ENCODE measurements at places on chromosomes 16 and 17. TPM values are rescaled to one million over a fixed set of nuclear protein-coding genes. Genes with fewer than 3 reads are reported as not detected.

The NGFR gene
- total RNA-seq, result 10.7 TPM

DNA sequence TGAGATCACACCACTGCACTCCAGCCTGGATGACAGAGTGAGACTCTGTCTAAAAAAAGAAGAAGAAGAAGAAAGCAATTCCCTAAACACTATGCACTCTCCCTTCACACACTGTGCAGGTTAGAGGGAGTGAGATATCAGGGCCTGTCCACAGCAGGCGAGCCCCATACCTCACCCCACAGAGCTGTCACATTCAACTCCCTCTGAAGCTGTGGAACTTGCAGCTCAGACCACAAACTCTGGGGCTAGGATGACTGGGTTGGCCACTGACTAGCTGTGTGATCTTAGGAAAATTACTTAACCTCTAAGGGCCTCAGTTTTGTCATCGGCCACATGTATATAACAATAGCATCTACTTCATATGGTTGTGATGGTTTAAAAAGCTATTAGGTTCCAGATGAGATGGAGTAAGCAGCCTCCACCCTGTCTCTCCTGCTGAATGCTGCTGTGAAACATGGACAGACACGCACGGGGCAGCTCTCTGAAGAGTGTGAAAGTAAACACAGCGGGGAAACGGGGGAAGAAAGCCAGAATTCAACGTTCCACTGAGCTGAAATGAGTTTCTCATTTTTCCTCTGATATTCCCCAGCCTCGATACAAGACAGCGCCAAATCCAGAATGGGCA, 13.6 kb upstream of the PYY start:
- H3K27ac ChIP-seq, result no peak overlapping the region
- no peak for DNase-seq
- H3K27me3 ChIP-seq, result no peaks in the 10 kb centered on the region

The TRIM47 gene
- 6.9 TPM for total RNA-seq

The PIRT gene
- total RNA-seq, result not detected

- peaks cover 8% of the 10 kb centered on the region for H3K4me1 ChIP-seq
- no peaks in the 10 kb centered on the region for H3K27me3 ChIP-seq
- H3K27ac ChIP-seq, result peak overlapping the region; percentile 83
Measured at GRCh38 chr16:10514369-10515055, 65.9 kb downstream of the EMP2 start.

DNA sequence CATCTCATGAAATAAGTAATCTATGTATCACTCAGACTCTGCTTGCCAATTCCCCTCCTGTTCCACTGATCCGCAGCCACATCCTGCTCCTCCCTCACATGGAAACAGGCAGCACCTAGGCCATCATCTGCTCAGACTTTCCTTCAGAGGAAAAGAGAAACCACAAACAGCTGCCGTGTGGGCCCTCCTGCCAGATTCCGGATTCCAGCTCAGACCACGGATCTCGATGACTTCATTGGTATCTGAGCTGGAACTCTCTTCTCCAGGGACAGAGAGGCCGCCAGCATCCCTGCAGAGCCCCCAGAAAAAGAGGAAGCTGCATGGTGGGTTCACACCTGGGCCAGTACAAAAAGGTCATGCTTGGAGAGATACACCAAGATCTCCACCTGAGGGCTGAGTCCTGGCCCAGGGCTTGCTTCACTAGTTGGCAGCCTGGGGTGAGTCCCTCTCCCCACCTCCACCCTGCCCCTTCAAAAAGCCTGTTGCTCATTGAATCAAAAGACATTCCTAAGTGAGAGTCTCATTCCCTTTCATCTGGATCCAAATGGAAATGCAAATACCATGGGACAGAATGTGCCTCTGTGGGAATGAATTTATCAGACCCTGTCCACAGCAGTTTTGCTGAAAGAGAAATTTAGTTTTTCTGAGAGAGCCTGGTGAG, 47.2 kb downstream of the HOXB1 start:
- DNase-seq, result no peak
- H3K36me3 ChIP-seq, result no peaks in the 10 kb centered on the region
- H3K4me1 ChIP-seq, result no peaks in the 10 kb centered on the region
- no peaks in the 10 kb centered on the region for H3K27me3 ChIP-seq
- H3K4me3 ChIP-seq, result no peak overlapping the region

GRCh38 chr17:73423159-73423715, 111.4 kb upstream of the CDC42EP4 start:
- H3K36me3 ChIP-seq, result no peaks in the 10 kb centered on the region
- no peak for DNase-seq
- H3K27ac ChIP-seq, result no peak overlapping the region
- no peaks in the 10 kb centered on the region for H3K4me1 ChIP-seq
- no peaks in the 10 kb centered on the region for H3K27me3 ChIP-seq
- no peak overlapping the region for H3K4me3 ChIP-seq

The CDK5RAP3 gene
- total RNA-seq, result 44.6 TPM

- DNase-seq, result no peak
- H3K4me3 ChIP-seq, result no peak overlapping the region
- H3K27me3 ChIP-seq, result no peaks in the 10 kb centered on the region
- no peaks in the 10 kb centered on the region for H3K36me3 ChIP-seq
- peak overlapping the region; percentile 93 for H3K27ac ChIP-seq
- H3K4me1 ChIP-seq, result peaks cover 27% of the 10 kb centered on the region
Measured at GRCh38 chr17:64084940-64085649, 44.8 kb downstream of the ERN1 start.

The CMTM2 gene
- 1.1 TPM for total RNA-seq

The SOST gene
- not detected for total RNA-seq

DNA sequence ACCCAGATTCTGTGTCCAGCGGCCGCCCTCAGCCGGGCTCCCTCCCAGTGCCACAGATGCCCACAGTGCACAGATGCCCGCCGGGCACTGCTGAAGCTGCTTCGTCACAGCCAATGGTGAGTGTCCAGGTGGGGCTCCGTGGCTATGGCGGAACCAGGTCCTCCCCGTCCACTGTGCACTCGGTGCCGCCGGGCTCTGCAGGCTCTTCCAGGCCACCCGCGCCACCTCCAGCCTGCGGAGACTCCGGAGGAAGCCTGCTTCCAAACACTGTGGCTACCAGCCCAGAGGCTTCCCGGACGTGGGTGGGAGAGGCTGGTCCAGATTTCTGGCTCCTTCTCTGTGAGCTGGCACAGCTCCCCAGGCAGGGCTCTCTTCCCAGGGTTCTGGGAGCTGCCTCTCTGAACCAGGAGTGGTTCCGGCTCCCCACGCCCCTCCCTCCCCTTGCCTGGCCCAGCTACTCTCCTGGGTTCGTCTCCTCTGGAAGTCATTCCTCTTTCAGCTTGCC, 2.8 kb upstream of the PYCR1 start:
- no peaks in the 10 kb centered on the region for H3K27me3 ChIP-seq
- DNase-seq, result no peak
- no peaks in the 10 kb centered on the region for H3K36me3 ChIP-seq
- no peak overlapping the region for H3K4me3 ChIP-seq
- peaks cover 10% of the 10 kb centered on the region for H3K4me1 ChIP-seq

DNA sequence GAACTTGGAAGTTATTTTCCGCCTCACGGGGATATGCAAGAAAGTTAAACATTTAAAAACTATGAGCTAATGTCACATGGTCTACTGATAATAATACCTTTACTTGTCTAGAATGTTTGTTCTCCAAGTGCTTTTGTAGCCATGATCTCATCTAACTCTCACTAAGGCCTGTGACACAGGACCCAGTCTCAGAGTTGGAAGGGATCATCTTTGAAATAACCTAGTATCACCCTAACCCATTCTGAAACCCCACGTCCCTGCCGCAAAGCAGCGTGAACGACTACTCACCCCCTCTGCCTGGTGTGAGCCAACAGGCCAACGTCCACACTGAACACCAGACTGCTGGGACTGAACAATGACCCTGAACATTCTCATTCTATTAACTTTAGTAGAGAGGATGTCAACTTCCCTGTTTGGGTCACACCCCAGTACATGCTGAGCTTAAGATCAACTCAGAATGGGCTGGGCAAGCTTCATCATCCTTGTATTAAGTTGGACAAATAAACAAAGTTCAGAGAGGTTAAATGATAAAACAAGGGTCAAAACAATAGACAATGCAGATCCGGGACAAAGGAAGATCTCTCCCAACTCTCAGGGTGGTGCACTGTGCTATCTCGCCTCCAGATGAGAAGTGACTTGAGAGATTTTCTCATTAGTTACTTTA, 54.8 kb upstream of the BCAR1 start:
- peak; percentile 48 for DNase-seq
- no peaks in the 10 kb centered on the region for H3K27me3 ChIP-seq
- H3K36me3 ChIP-seq, result peaks cover 2% of the 10 kb centered on the region
- peaks cover 18% of the 10 kb centered on the region for H3K4me1 ChIP-seq

The MAF gene
- total RNA-seq, result 20.9 TPM

The SLC9A5 gene
- 0.05 TPM for total RNA-seq

GRCh38 chr17:52158450-52159042, at the start of gene CA10:
TSS of gene CA10 (minus strand) at chr17:52158714.
- DNase-seq, result no peak
- peaks cover 11% of the 10 kb centered on the region for H3K27me3 ChIP-seq
- H3K36me3 ChIP-seq, result no peaks in the 10 kb centered on the region
- H3K4me3 ChIP-seq, result no peak within 1 kb of the TSS
- H3K4me1 ChIP-seq, result no peaks in the 10 kb centered on the region
- H3K27ac ChIP-seq, result no peak within 1 kb of the TSS

GRCh38 chr16:1963806-1964505, 670 bp downstream of the RPS2 start:
- DNase-seq, result peak; percentile 61
- no peaks in the 10 kb centered on the region for H3K36me3 ChIP-seq
- peak overlapping the region; percentile 66 for H3K4me3 ChIP-seq
- peak overlapping the region; percentile 89 for H3K27ac ChIP-seq

The KRTAP3-2 gene
- not detected for total RNA-seq

The TMEM132E gene
- 1.2 TPM for total RNA-seq

DNA sequence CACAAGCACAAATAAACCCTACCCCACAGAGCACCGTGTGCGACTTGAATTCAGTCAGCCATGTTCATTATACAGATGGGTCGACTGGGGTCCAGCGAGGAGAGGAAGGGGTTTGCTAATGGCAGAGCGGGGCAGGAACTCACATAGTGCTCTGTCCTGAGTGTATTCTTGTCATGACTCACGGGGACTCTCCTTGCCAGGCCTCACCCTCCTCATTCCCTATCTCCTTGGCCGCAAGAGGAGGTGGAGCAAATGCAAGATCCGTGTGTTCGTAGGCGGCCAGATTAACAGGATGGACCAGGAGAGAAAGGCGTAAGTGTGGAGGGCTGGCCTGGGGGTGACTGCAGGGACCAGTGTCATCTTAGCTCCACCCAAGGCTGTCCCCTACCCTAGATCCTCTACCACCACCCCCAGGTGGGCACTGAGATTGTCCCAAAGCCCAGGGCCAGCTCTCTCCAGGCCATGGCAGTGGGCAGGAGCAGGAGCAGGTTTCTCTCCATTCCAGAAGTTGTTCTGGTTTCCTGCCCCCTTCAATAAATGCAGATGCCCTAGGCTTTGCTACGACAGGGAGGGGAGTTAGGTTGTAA, 29.4 kb downstream of the SLC12A3 start:
- H3K4me3 ChIP-seq, result no peak overlapping the region
- H3K4me1 ChIP-seq, result no peaks in the 10 kb centered on the region
- H3K27me3 ChIP-seq, result no peaks in the 10 kb centered on the region

GRCh38 chr17:61404913-61405685, 5.5 kb downstream of the TBX2 start:
- peaks cover 12% of the 10 kb centered on the region for H3K27me3 ChIP-seq
- H3K36me3 ChIP-seq, result no peaks in the 10 kb centered on the region
- peaks cover 10% of the 10 kb centered on the region for H3K4me1 ChIP-seq
- peak overlapping the region; percentile 41 for H3K27ac ChIP-seq
- DNase-seq, result no peak
- peak overlapping the region; percentile 22 for H3K4me3 ChIP-seq

DNA sequence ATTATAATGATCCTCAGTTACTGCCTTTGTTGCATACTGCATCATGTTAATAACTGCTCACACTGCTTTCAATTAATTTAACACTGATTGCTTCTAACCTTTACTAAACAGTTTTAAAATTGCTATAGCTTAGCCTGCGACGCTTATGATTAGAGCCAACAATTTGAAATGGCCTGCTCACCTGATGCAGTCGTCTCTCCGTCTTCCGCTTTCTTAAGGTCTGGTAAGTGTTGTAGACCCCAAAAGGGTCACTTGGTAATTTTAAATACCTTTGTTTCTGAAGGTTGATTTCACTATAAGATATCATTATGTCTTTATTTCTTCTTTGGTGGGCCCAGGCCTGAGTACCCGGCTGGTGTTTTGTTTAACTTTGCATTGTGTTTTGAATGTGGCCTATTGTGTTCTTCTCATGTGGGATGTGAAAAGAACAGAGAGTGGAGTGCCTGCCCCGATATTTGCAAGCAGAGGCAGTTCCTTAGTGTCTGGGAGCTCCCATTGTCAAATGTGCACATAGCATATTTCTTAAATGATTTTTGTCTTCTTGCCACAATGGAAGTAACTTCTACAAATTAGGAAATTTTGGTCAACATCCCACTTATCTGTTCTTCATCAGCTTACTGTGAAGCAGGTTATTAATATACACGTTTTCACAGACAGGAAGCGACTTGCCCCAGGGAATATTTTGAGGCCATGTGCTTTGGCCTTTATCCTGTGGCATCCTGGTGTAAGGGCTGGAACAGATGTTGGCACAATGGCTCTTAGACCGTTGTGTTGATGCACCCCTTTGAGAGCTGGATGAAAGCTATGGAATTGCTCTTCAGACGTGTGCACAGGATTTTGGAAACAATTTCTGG, 2.9 kb downstream of the PHKB start:
- H3K4me1 ChIP-seq, result peaks cover 32% of the 10 kb centered on the region
- H3K27me3 ChIP-seq, result no peaks in the 10 kb centered on the region
- no peak overlapping the region for H3K27ac ChIP-seq
- DNase-seq, result no peak
- no peak overlapping the region for H3K4me3 ChIP-seq
- no peaks in the 10 kb centered on the region for H3K36me3 ChIP-seq

GRCh38 chr17:39194089-39194984, 3.1 kb downstream of the CACNB1 start:
- H3K4me1 ChIP-seq, result peaks cover 4% of the 10 kb centered on the region
- peak; percentile 49 for DNase-seq
- no peaks in the 10 kb centered on the region for H3K27me3 ChIP-seq
- H3K27ac ChIP-seq, result no peak overlapping the region

The GPRC5B gene
- total RNA-seq, result 3.8 TPM

DNA sequence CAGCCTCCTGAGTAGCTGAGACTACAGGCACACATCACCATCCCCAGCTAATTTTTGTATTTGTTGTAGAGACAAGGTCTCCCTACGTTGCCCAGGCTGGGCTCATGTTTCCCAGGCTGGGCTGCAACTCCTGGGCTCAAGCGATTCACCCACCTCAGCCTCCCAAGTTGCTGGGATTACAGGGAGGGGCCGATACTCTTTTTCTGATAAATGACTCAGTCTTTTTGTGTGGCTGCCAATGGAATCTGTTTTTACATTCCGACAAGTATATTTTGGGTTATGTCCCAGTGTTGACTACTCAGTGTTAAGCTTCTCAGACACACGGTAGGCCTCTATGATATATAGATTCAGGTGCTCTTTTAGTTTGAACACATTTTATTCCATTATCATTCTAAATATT, 58.1 kb downstream of the SLFN11 start:
- DNase-seq, result no peak
- H3K36me3 ChIP-seq, result no peaks in the 10 kb centered on the region
- H3K27me3 ChIP-seq, result peaks cover 5% of the 10 kb centered on the region
- H3K4me1 ChIP-seq, result peaks cover 2% of the 10 kb centered on the region

- no peak overlapping the region for H3K27ac ChIP-seq
- H3K27me3 ChIP-seq, result no peaks in the 10 kb centered on the region
- DNase-seq, result no peak
- H3K4me3 ChIP-seq, result no peak overlapping the region
Measured at GRCh38 chr16:88290850-88291830, 91.6 kb upstream of the ZNF469 start.
